ENCODE measurements at places on chromosomes 11 and 22. TPM values are rescaled to one million over a fixed set of nuclear protein-coding genes. Genes with fewer than 3 reads are reported as not detected.

OR52I1 gene
- total RNA-seq = not detected

ACCS gene
- 22.9 TPM for total RNA-seq

L3MBTL2 gene
- total RNA-seq = 17.7 TPM

H19 gene
- 13.5 TPM for total RNA-seq

OR6T1 gene
- total RNA-seq = not detected

PDE3B gene
- 25.9 TPM for total RNA-seq

PLEKHB1 gene
- 45.2 TPM for total RNA-seq

ARHGAP8 gene
- total RNA-seq = 43.7 TPM

TMEM223 gene
- 14.8 TPM for total RNA-seq

TESMIN gene
- 22.7 TPM for total RNA-seq

NCR3LG1 gene
- total RNA-seq = 10.7 TPM

ANKK1 gene
- total RNA-seq = 0.26 TPM

API5 gene
- total RNA-seq = 78.9 TPM

C11orf16 gene
- total RNA-seq = not detected

GSTT2B gene
- total RNA-seq = 2.0 TPM

B4GALNT4 gene
- 2.2 TPM for total RNA-seq

MAJIN gene
- total RNA-seq = not detected

HIRA gene
- 35.0 TPM for total RNA-seq

INCENP gene
- 36.1 TPM for total RNA-seq

MMP12 gene
- total RNA-seq = 2.7 TPM

SERHL2 gene
- total RNA-seq = 2.5 TPM

C11orf97 gene
- not detected for total RNA-seq

C1QTNF5 gene
- total RNA-seq = 13.9 TPM

CEND1 gene
- 0.34 TPM for total RNA-seq

INS gene
- not detected for total RNA-seq

CRYBA4 gene
- total RNA-seq = not detected

AAMDC gene
- total RNA-seq = 27.9 TPM

APOBEC3F gene
- 7.4 TPM for total RNA-seq

OR4C15 gene
- not detected for total RNA-seq

PRPF19 gene
- total RNA-seq = 61.1 TPM

CHRDL2 gene
- 41.2 TPM for total RNA-seq

C11orf52 gene
- total RNA-seq = 7.7 TPM

OR5D13 gene
- not detected for total RNA-seq

A4GALT gene
- total RNA-seq = 29.8 TPM

OR8D4 gene
- not detected for total RNA-seq

GP1BB gene
- 1.5 TPM for total RNA-seq

SHANK2 gene
- 38.7 TPM for total RNA-seq

ELP4 gene
- 18.7 TPM for total RNA-seq

CD59 gene
- total RNA-seq = 382 TPM

XKR3 gene
- total RNA-seq = not detected

SYT12 gene
- total RNA-seq = not detected

KIRREL3 gene
- 2.4 TPM for total RNA-seq

MS4A3 gene
- total RNA-seq = not detected

IL10RA gene
- 9.3 TPM for total RNA-seq

C22orf31 gene
- total RNA-seq = not detected

UPB1 gene
- 0.20 TPM for total RNA-seq
